ENCODE measurements at places on chromosomes 16 and 17. TPM values are rescaled to one million over a fixed set of nuclear protein-coding genes. Genes with fewer than 3 reads are reported as not detected.

Gene PRAC2
- total RNA-seq, result not detected

Gene TP53TG3B
- total RNA-seq, result not detected

Gene PLD6
- total RNA-seq, result 15.2 TPM

Gene TPPP3
- total RNA-seq, result 36.2 TPM

Gene PIGW
- total RNA-seq, result 9.9 TPM

Gene SOX15
- 1.4 TPM for total RNA-seq

Gene ABCC11
- 0.46 TPM for total RNA-seq

Gene EXOC3L1
- total RNA-seq, result 1.2 TPM

Gene BRIP1
- total RNA-seq, result 7.6 TPM

Gene TP53TG3F
- total RNA-seq, result not detected

Gene PDILT
- not detected for total RNA-seq

Gene TNFSF13
- total RNA-seq, result 1.6 TPM

Gene KRT20
- total RNA-seq, result not detected

Gene IRF8
- 7.2 TPM for total RNA-seq

Gene OR1A1
- not detected for total RNA-seq

Gene WNT3
- total RNA-seq, result 10.4 TPM

Gene PROCA1
- total RNA-seq, result 5.5 TPM

Gene ASGR1
- total RNA-seq, result 20.1 TPM

Gene MYH2
- under 0.01 TPM for total RNA-seq

Gene SALL1
- total RNA-seq, result 8.1 TPM

Gene DUXB
- total RNA-seq, result not detected

Gene ABCC12
- 0.46 TPM for total RNA-seq

Gene TBC1D3C
- 1.4 TPM for total RNA-seq

Gene CCL3
- total RNA-seq, result 1.6 TPM

Gene DHRS7C
- not detected for total RNA-seq

Gene TMED6
- not detected for total RNA-seq

Gene CLEC3A
- 0.23 TPM for total RNA-seq

Gene CCL4
- total RNA-seq, result 2.5 TPM

Gene CHD9NB
- 2.8 TPM for total RNA-seq

Gene MT1A
- not detected for total RNA-seq

Gene IGFBP4
- 13.8 TPM for total RNA-seq

Gene CCL5
- not detected for total RNA-seq

Gene TBC1D3B
- 0.69 TPM for total RNA-seq

Gene HOXB3
- not detected for total RNA-seq

Gene CES3
- under 0.01 TPM for total RNA-seq

Gene PTX4
- total RNA-seq, result 0.23 TPM

Gene PRSS22
- not detected for total RNA-seq

Gene CPSF4L
- not detected for total RNA-seq

Gene PDP2
- total RNA-seq, result 12.2 TPM

Gene GCSH
- total RNA-seq, result 42.2 TPM
